ENCODE measurements at places on chromosomes 5 and 9. TPM values are rescaled to one million over a fixed set of nuclear protein-coding genes. Genes with fewer than 3 reads are reported as not detected.
A peak's percentile ranks its signal among the peaks of the same experiment; 100 is the strongest.

- no peak overlapping the region for H3K4me3 ChIP-seq
- no peak for DNase-seq
- H3K4me1 ChIP-seq, result no peaks in the 10 kb centered on the region
Observed at GRCh38 chr9:134971196-134971595, 53.5 kb upstream of the FCN1 start.

GRCh38 chr5:146345240-146345577, 6.6 kb downstream of the POU4F3 start:
- H3K4me1 ChIP-seq, result peaks cover 20% of the 10 kb centered on the region
- H3K36me3 ChIP-seq, result no peaks in the 10 kb centered on the region
- DNase-seq, result no peak

- no peaks in the 10 kb centered on the region for H3K27me3 ChIP-seq
- H3K4me3 ChIP-seq, result no peak overlapping the region
- DNase-seq, result no peak
- no peaks in the 10 kb centered on the region for H3K4me1 ChIP-seq
- H3K27ac ChIP-seq, result no peak overlapping the region
Observed at GRCh38 chr5:92505145-92505544, 1075.9 kb downstream of the NR2F1-AS1 start.

- H3K36me3 ChIP-seq, result no peaks in the 10 kb centered on the region
- no peak for DNase-seq
- H3K27me3 ChIP-seq, result no peaks in the 10 kb centered on the region
- H3K27ac ChIP-seq, result no peak overlapping the region
- no peaks in the 10 kb centered on the region for H3K4me1 ChIP-seq
Observed at GRCh38 chr5:2836133-2836532, 84.7 kb upstream of the IRX2 start.

- no peaks in the 10 kb centered on the region for H3K4me1 ChIP-seq
- no peaks in the 10 kb centered on the region for H3K27me3 ChIP-seq
- DNase-seq, result no peak
- no peak overlapping the region for H3K4me3 ChIP-seq
- no peak overlapping the region for H3K27ac ChIP-seq
Observed at GRCh38 chr5:154384480-154385235, 61.1 kb upstream of the SAP30L start.

GRCh38 chr9:114280636-114281472, 42.0 kb upstream of the ORM1 start:
- H3K36me3 ChIP-seq, result peaks cover 8% of the 10 kb centered on the region
- H3K4me1 ChIP-seq, result no peaks in the 10 kb centered on the region
- DNase-seq, result peak; percentile 39
- H3K27ac ChIP-seq, result no peak overlapping the region

DNA sequence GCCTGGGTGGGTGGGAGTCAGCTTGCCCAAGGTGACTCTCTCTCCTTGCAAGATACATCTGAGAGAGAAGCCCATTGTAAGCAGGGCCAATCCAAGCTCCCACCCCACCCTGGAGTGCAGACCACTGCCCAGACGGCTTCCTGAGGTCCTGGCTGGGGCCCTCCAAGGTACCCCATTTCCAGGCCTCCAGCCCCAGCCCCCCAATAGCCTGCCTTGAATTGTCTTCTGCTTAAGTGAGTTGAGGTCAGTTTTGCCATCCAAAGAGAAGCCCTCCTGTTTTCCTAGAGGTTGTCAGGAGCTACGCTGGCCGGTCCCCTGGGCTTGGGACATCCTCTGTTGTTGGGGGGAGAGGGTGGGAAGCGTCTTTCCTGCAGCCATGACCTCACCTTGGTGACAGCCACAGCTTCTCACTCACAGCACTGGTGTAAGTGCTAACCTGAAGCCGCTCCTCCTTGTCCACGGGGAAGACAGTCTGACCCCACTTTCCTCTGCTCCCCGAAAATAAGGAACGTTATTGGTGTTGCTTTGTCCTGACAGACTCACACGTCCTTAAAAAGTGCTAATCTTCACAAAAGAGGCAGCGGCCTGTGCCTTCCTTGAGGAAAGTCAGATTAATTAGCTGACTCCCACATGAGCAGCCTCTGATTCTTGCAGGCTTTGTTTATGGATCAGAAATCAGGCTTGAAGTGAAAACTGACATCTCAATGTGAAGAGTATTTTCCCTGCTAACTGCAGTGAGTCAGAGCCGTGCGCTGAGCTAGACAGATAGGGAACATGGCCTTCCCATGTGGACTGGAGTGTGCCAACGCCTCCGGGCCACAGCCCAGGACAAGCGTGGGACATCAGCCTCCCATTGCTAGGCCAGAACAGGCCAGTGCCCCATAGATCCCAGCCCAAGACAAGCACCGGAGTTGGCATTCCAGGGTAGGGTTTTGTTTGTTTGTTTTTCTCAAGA, 52.3 kb downstream of the ADAMTS2 start:
- no peaks in the 10 kb centered on the region for H3K4me1 ChIP-seq
- H3K27ac ChIP-seq, result no peak overlapping the region
- H3K27me3 ChIP-seq, result peaks cover 11% of the 10 kb centered on the region

DNA sequence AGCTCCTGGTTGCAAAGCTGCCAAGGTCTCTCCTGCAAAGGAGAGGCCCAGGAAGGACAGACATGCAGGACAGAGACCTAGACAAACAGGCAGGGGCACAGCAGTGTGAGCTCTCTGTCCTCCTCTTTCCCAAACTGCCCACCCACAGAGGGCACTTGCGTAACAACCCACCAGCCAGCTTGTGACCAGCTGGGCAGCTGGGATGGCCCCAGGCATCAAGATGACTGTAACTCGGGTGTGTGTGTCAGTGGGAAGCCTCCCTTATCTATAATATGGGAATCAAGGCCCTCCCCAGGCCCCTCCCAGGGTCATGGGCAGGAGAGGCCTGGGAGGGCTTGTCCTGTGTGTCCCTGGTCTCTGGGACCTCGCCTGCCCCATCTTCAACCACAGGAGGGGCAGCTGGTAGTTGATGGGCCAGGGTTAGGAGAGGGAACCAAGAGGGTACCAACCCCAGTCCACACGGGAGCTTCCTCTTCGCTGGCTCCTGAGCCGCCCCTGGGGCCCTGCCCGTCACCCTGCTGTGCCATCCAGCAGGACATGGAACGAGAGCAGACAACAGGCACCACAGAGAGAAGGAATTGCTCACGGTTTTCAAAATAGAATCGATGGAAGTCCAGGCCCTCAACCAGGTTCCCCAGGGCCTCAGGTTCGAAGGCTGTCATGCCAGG, 37.9 kb downstream of the SLC6A7 start:
- no peak overlapping the region for H3K27ac ChIP-seq
- DNase-seq, result no peak

- H3K36me3 ChIP-seq, result no peaks in the 10 kb centered on the region
- H3K27me3 ChIP-seq, result no peaks in the 10 kb centered on the region
- DNase-seq, result no peak
- no peaks in the 10 kb centered on the region for H3K4me1 ChIP-seq
Observed at GRCh38 chr9:8823131-8823895, 1023.7 kb upstream of the DMAC1 start.

- no peak overlapping the region for H3K27ac ChIP-seq
- DNase-seq, result no peak
- H3K4me3 ChIP-seq, result no peak overlapping the region
- H3K27me3 ChIP-seq, result no peaks in the 10 kb centered on the region
- H3K4me1 ChIP-seq, result peaks cover 60% of the 10 kb centered on the region
Observed at GRCh38 chr9:136060671-136061371, 34.3 kb downstream of the NACC2 start.

DNA sequence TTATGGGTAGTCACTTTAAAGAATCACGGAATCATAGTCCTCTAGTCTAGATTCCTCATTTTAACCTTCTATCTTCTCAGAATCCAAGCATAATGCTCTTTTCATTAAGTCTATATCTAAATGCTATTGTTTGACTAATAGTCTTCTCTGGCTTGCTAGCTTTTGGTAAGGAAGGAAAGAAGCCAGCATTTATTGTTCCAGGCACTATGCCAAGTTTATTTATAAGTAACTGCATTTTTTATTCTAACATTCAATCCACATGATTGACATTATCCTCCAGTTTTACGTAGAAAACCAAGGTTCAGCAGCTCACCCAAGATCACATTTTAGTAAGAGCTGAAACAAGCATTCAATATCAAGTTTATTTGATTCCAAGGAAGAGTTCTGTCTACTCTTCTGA, 254.2 kb downstream of the SAXO1 start:
- H3K4me1 ChIP-seq, result no peaks in the 10 kb centered on the region
- no peak for DNase-seq
- H3K27ac ChIP-seq, result no peak overlapping the region

DNA sequence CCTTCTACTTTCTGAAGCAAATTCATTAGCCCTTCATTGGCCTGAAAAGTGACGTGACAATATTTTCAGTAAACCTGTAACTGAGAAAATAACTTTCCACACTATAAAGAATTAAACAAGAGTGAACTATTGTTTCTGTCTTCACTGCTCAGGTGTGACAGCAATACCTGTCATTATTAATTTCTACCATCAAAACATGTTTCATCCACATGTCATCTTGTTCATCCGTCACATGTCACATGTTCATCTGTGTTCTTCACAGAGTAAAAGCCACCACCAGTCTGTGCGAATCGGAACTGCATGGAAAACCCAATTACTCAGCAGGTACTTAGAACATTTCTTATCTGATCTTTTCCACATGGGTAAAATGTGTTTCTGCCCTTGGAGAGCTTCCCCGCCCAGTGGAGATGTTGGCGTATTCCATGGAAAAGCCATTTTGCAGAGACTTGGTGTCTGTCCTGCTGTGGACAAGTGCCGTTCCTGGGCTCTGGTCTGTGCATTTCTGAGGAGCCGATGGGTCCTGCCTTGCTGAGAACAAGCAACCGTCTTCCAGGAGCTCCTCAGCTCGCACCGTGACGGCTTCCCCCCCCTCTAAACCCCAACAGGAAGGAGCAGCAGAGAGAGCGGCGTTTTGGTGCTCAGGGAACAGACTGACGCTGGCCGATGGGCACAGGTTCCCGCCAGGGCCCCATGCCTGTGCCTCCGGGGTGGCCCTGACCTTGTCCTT, 10.6 kb upstream of the EXOC3 start:
- no peaks in the 10 kb centered on the region for H3K36me3 ChIP-seq
- H3K4me1 ChIP-seq, result peaks cover 4% of the 10 kb centered on the region
- H3K4me3 ChIP-seq, result no peak overlapping the region
- no peak for DNase-seq

DNA sequence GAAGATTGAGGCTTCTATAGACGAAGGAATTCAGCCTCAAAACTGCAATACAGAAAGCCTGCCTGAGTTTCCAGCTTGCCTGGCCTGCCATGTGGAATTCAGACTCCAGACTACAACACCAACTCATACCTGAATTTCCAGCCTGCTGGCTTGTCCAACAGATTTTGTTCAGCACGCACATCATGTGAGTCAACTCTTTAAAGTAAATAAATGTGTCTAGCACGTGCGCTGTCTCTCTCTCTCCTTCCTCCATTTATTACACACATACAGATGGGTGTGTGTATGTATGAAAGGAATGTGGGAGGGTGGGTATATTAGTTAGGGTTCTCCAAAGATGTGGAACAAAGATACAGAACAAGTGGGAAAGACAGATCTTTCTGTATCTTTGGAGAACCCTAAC, 82.4 kb upstream of the TAS2R1 start:
- H3K27ac ChIP-seq, result no peak overlapping the region
- H3K4me3 ChIP-seq, result no peak overlapping the region
- no peaks in the 10 kb centered on the region for H3K27me3 ChIP-seq
- no peaks in the 10 kb centered on the region for H3K4me1 ChIP-seq
- no peak for DNase-seq
- H3K36me3 ChIP-seq, result no peaks in the 10 kb centered on the region

DNA sequence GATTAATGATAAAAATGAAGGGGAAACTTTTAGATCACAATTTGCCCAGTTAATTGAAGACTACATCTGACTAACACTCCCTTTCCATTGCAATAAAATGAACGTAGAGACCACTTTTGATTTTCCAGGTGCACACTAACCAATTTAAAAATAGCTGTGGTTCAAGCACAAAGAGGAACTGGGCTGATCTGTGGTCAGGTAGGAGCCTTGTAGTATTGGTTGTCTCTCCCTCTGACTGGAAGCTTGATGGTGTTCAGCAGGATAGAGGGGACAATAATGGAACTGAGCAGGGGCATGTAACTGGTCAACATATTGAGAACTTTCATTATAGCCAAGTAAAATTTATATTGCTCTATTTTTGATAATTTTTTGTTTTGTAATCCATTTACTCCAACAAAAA, 886.8 kb upstream of the SEMA6A start:
- no peak for DNase-seq
- no peaks in the 10 kb centered on the region for H3K4me1 ChIP-seq
- no peaks in the 10 kb centered on the region for H3K27me3 ChIP-seq
- H3K36me3 ChIP-seq, result no peaks in the 10 kb centered on the region

- H3K4me1 ChIP-seq, result no peaks in the 10 kb centered on the region
- no peak overlapping the region for H3K4me3 ChIP-seq
- H3K36me3 ChIP-seq, result no peaks in the 10 kb centered on the region
- no peak for DNase-seq
Observed at GRCh38 chr5:32780508-32780919, 69.4 kb downstream of the NPR3 start.

DNA sequence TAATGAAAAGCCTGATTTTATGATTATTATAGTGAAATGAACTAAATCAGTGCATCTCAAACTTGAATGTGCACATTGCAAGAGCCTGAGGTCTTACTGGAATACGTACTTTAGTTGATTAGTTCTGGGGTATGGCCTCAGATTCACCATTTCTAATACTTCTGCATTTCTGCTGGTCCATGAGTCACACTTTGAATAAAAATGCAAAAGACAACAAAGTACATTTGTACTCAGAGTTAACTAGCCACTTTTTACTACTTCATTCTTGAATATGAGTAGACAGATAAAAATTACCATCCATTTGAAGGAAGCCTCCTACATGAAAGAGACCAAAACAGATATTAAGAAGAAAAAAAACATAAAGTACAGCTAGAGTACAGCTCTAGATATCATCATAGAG, 27.1 kb upstream of the PRR16 start:
- no peak for DNase-seq
- H3K4me3 ChIP-seq, result no peak overlapping the region
- H3K36me3 ChIP-seq, result no peaks in the 10 kb centered on the region

- DNase-seq, result no peak
- no peak overlapping the region for H3K4me3 ChIP-seq
- no peaks in the 10 kb centered on the region for H3K27me3 ChIP-seq
- H3K36me3 ChIP-seq, result no peaks in the 10 kb centered on the region
Observed at GRCh38 chr9:104617418-104617817, 586 bp downstream of the OR13C9 start.

The HTR1A gene
- total RNA-seq, result not detected

The GCNT4 gene
- 3.6 TPM for total RNA-seq

The FGF1 gene
- 1.2 TPM for total RNA-seq

The SPINK4 gene
- total RNA-seq, result not detected

The ZMAT2 gene
- total RNA-seq, result 40.6 TPM

The IFNA21 gene
- not detected for total RNA-seq

The NAIP gene
- 88.4 TPM for total RNA-seq

The HMCN2 gene
- total RNA-seq, result 3.9 TPM

The CDH9 gene
- not detected for total RNA-seq

The ADAMTS16 gene
- total RNA-seq, result 0.29 TPM

The OTP gene
- not detected for total RNA-seq

The C9orf153 gene
- total RNA-seq, result not detected

Data from left lung (tissue), 14 donors.